ENCODE measurements at places on chromosomes 3 and 15. TPM values are rescaled to one million over a fixed set of nuclear protein-coding genes. Genes with fewer than 3 reads are reported as not detected.

- no peaks in the 10 kb centered on the region for H3K27me3 ChIP-seq
- peaks cover 56% of the 10 kb centered on the region for H3K4me1 ChIP-seq
- peaks cover 48% of the 10 kb centered on the region for H3K36me3 ChIP-seq
- H3K4me3 ChIP-seq = peak overlapping the region; percentile 2
- peak; percentile 49 for DNase-seq
- peak overlapping the region; percentile 89 for H3K27ac ChIP-seq
These were observed 18.8 kb downstream of the ATG7 start for GRCh38 chr3:11290743-11291680.

The DISP2 gene
- total RNA-seq = 0.20 TPM

DNA sequence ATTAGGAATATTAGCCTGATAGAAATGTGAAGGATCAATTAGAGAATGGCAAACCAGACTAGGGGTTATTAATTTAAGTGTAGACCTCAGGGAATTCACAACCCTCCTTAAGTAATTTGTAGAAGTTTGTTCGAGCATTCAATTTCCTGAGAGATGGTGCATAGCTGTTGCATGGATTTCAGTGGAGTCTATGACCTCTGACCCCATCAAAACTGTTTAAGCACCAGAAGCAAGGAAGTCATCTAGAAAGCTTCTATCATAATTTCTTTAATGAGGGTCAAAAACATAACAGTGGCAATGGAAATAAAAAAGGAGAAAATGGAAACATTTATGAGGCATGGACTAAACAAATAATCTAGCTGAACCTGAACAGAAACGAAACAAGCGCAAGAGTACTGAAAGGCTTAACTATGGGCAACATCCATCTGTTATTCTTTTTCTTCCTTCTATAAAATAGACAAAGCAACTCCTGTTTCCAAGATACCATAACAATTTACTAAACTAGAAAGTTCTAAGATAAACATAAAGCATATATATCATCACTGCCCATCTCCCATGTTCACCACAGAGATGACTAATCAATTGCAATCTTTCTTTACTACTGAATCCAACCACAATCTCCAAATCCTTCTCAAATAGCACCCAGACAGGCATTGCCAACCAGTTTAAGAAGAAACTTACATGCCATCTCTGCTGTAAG, 151.4 kb downstream of the THRB start:
- no peak overlapping the region for H3K4me3 ChIP-seq
- no peaks in the 10 kb centered on the region for H3K27me3 ChIP-seq
- DNase-seq = no peak
- no peaks in the 10 kb centered on the region for H3K36me3 ChIP-seq
- H3K27ac ChIP-seq = no peak overlapping the region

DNA sequence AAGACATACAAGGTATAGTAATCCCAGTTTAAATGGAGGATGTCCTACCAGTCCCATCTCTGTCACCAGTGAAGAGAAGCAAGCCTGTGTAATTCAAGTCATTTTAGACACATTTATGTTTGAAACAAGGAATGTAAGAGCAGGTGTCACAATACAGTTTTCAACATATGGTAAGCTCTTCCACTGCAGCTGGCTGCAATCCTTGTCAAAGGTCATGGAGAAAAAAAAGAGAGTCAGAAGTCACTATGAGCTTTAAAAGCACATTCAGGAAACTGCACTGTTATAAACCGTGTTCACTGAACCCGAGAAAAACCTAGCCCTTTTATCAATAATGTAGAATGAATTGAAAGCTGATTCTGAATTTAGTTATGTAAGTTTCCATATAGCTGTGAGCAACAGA, 206.4 kb downstream of the NAALADL2 start:
- H3K36me3 ChIP-seq = no peaks in the 10 kb centered on the region
- H3K4me3 ChIP-seq = no peak overlapping the region
- no peaks in the 10 kb centered on the region for H3K4me1 ChIP-seq
- no peak overlapping the region for H3K27ac ChIP-seq
- H3K27me3 ChIP-seq = no peaks in the 10 kb centered on the region

The GPR160 gene
- total RNA-seq = 6.2 TPM

GRCh38 chr3:14716591-14716990, 41.6 kb downstream of the C3orf20 start:
- no peaks in the 10 kb centered on the region for H3K4me1 ChIP-seq
- peaks cover 4% of the 10 kb centered on the region for H3K27me3 ChIP-seq
- H3K4me3 ChIP-seq = no peak overlapping the region
- peaks cover 4% of the 10 kb centered on the region for H3K36me3 ChIP-seq
- no peak overlapping the region for H3K27ac ChIP-seq

DNA sequence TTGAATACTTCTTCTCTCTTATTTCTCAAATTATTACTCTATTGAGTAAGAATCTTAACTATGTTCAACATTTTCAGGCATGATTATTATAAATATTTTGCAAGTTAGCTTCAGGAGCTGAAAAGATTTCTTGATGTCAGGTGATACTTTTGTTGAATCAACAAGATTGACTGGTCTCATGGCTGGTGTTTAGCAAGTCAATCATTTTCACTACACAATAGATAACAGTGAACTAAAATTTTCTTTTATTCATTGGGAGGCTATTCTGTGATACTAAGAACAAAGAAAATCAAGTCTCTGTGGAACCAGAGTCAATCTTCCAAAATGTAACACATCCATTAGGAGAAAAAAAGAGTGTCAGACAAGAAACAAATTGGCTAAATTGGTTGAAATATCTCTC, 476.7 kb downstream of the CNTN3 start:
- H3K4me3 ChIP-seq = no peak overlapping the region
- H3K27me3 ChIP-seq = no peaks in the 10 kb centered on the region
- H3K27ac ChIP-seq = no peak overlapping the region
- DNase-seq = no peak
- H3K4me1 ChIP-seq = no peaks in the 10 kb centered on the region

The GOLGA8G gene
- not detected for total RNA-seq

DNA sequence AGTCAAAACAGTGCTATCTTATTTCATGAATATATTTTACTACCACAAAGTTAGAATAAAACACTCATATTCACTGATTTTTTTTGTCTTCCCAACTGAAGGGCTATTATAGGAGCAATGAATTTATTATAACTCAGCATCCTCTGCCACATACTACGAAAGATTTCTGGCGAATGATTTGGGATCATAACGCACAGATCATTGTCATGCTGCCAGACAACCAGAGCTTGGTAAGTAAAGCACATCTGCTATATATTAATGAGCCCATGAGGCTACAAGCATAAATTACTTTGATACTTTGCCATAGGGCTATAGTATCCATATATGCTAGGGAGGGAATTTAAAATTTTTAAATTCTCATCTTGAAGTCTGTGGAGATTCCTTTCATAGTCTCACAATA, 95.9 kb downstream of the FEZF2 start:
- no peak overlapping the region for H3K4me3 ChIP-seq
- H3K36me3 ChIP-seq = no peaks in the 10 kb centered on the region
- H3K27me3 ChIP-seq = peaks cover 2% of the 10 kb centered on the region
- H3K27ac ChIP-seq = no peak overlapping the region
- no peaks in the 10 kb centered on the region for H3K4me1 ChIP-seq

DNA sequence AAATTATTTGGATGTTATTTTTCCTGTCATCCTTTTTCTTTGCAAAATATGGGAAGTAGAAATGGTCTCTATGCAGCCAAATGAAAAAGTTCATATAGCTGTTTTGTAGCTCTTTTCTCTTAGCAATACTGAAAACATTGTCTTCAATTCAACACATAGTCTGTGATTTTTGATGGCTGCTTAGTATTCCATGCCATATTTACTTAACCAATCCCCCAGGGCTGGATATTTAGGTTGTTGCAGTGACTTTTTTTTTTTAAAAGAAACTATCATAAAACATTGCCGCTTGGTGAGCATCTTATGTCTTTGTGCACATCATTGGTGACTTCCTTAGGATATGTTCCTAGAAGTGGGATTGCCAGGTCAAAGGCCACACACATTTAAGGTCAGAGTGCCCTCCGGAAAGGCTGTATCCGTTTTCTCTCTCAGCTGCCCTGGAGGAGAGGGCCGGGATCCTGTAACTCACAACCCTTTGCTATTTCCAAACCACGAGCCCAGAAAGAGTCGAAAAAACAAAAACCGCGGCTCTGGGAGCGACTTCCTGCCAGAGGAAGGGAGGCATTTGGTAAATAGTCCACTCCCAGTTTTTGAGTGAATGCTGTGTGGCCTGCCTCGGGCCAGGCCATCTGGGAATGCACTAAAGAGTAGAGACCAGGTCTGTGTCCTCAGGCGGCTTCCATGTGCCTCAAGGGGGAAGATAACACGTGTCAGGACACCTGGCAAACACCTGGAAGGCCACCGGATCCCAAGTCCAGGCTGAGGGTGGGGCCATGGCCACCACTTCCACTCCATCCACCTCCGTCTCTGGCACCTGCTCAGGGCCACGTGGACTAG, 41.9 kb downstream of the SMAD6 start:
- H3K4me1 ChIP-seq = no peaks in the 10 kb centered on the region
- H3K4me3 ChIP-seq = no peak overlapping the region
- H3K27ac ChIP-seq = no peak overlapping the region
- H3K36me3 ChIP-seq = no peaks in the 10 kb centered on the region
- no peaks in the 10 kb centered on the region for H3K27me3 ChIP-seq

The GPR171 gene
- 101 TPM for total RNA-seq

The TMCO5A gene
- not detected for total RNA-seq

- H3K36me3 ChIP-seq = peaks cover 43% of the 10 kb centered on the region
- no peak for DNase-seq
- H3K27ac ChIP-seq = no peak overlapping the region
- H3K27me3 ChIP-seq = no peaks in the 10 kb centered on the region
These were observed 92.1 kb downstream of the XRN1 start for GRCh38 chr3:142355692-142356091.

The TJP1 gene
- not detected for total RNA-seq

The KIF15 gene
- total RNA-seq = 38.1 TPM

DNA sequence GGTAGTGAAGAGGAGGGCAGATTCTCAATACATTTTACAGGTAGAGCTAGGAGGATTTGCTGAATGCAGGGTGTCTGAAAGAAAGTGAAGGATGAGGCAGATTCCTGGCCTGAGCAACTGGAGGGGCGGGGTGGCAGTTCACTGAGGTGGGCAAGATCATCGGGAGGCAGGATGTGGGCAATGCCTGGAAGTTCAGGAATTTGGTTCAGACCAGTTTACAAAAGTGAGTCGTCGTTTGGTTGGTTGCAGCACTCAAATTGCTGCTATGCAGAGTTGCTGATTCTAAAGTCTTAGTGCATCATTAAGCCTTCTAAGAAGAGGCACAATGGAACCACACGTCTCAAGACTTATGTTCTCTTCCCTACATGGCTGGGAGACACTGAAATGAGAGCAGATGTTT, 134.0 kb downstream of the MFSD1 start:
- H3K27me3 ChIP-seq = peaks cover 17% of the 10 kb centered on the region
- no peak overlapping the region for H3K4me3 ChIP-seq
- DNase-seq = no peak
- H3K36me3 ChIP-seq = no peaks in the 10 kb centered on the region
- no peak overlapping the region for H3K27ac ChIP-seq

- DNase-seq = no peak
- H3K4me3 ChIP-seq = no peak overlapping the region
- no peak overlapping the region for H3K27ac ChIP-seq
- no peaks in the 10 kb centered on the region for H3K4me1 ChIP-seq
- no peaks in the 10 kb centered on the region for H3K27me3 ChIP-seq
These were observed 174.5 kb downstream of the GOLGA6L6 start for GRCh38 chr15:20367093-20367492.

The SOX14 gene
- total RNA-seq = not detected

DNA sequence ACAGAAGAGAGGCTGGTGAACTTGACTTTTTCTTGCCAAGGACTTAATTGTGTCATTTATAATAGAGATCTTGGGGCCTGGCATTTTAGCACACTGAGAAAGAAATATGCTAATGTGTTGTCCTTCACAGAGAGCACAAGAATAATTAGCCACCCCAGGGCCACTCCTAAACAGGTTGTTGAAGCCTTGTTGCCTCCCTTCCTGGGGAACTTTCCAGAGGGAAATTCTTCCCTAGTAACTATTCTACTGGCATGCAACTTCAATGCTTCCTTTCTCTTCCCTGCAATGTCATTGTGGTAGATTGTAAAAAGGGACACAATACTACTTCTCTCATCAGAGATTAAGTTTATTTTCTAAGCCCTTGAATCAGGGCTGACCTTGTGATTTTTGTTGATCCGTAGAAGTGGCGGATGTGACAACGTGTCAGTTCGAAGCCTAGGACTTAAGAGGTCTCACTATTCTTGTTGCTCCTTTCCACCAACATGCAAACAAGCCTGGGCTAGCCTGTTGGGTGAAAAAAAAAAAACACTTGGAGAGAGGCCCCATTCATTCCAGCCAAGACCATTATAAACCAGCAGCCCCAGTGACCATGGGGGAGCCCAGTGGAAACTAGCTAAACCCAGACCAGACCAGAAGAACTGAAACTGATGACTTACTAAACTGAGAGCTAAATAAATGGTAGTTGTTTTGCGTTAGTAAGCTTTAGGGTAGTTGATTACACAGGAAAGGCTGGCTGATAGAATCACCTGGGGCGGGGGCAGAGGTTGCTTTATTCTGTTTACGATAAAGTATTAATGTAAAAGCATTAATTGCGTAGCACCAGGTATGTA, 287.2 kb downstream of the SHQ1 start:
- H3K27me3 ChIP-seq = peaks cover 1% of the 10 kb centered on the region
- peaks cover 1% of the 10 kb centered on the region for H3K36me3 ChIP-seq
- DNase-seq = no peak
- H3K4me3 ChIP-seq = no peak overlapping the region
- no peak overlapping the region for H3K27ac ChIP-seq

The SNX4 gene
- 28.3 TPM for total RNA-seq

The LTK gene
- 0.81 TPM for total RNA-seq

GRCh38 chr15:80945605-80946004, 44.0 kb downstream of the MESD start:
- H3K4me1 ChIP-seq = no peaks in the 10 kb centered on the region
- peaks cover 16% of the 10 kb centered on the region for H3K36me3 ChIP-seq
- no peak overlapping the region for H3K4me3 ChIP-seq
- no peak for DNase-seq
- no peak overlapping the region for H3K27ac ChIP-seq

GRCh38 chr3:127077068-127077467, 94.2 kb downstream of the PLXNA1 start:
- H3K36me3 ChIP-seq = no peaks in the 10 kb centered on the region
- no peak for DNase-seq
- H3K4me3 ChIP-seq = no peak overlapping the region
- no peak overlapping the region for H3K27ac ChIP-seq
- no peaks in the 10 kb centered on the region for H3K27me3 ChIP-seq

The ZNF774 gene
- 1.4 TPM for total RNA-seq

The FBXO40 gene
- not detected for total RNA-seq

- peaks cover 5% of the 10 kb centered on the region for H3K27me3 ChIP-seq
- H3K4me1 ChIP-seq = no peaks in the 10 kb centered on the region
- no peaks in the 10 kb centered on the region for H3K36me3 ChIP-seq
- no peak overlapping the region for H3K4me3 ChIP-seq
- H3K27ac ChIP-seq = no peak overlapping the region
- no peak for DNase-seq
These were observed 82.0 kb upstream of the SCN5A start for GRCh38 chr3:38731522-38731921.

- no peaks in the 10 kb centered on the region for H3K27me3 ChIP-seq
- peaks cover 10% of the 10 kb centered on the region for H3K4me1 ChIP-seq
- no peak for DNase-seq
- peaks cover 3% of the 10 kb centered on the region for H3K36me3 ChIP-seq
These were observed 138.1 kb upstream of the DAZL start for GRCh38 chr3:16743276-16743675.

GRCh38 chr3:171867981-171868380, 24.8 kb downstream of the TMEM212 start:
- H3K36me3 ChIP-seq = no peaks in the 10 kb centered on the region
- H3K4me1 ChIP-seq = peaks cover 2% of the 10 kb centered on the region
- peaks cover 2% of the 10 kb centered on the region for H3K27me3 ChIP-seq
- no peak overlapping the region for H3K27ac ChIP-seq
- H3K4me3 ChIP-seq = no peak overlapping the region
- DNase-seq = peak; percentile 5

All from activated CD8-positive, alpha-beta T cell treated with anti-CD3 and anti-CD28 coated beads for 36 hours (primary cell).